Breast epithelium (tissue), 4 donors: ENCODE measurements at places on chromosomes 2 and 18. TPM values are rescaled to one million over a fixed set of nuclear protein-coding genes. Genes with fewer than 3 reads are reported as not detected.

Gene UGT1A3
- total RNA-seq = not detected

Gene FNDC4
- 12.4 TPM for total RNA-seq

Gene CFAP65
- not detected for total RNA-seq

Gene ASTL
- not detected for total RNA-seq

Gene FSIP2
- 1.6 TPM for total RNA-seq

Gene UPP2
- 0.16 TPM for total RNA-seq

Gene ENOSF1
- total RNA-seq = 96.0 TPM

Gene ATP6V1C2
- 0.66 TPM for total RNA-seq

Gene SPAG16
- 42.0 TPM for total RNA-seq

Gene STAM2
- 44.6 TPM for total RNA-seq

Gene ZAP70
- total RNA-seq = 4.9 TPM

Gene CNTNAP5
- total RNA-seq = 0.66 TPM

Gene MAP3K19
- total RNA-seq = not detected

Gene LCT
- not detected for total RNA-seq

Gene GPR35
- 4.7 TPM for total RNA-seq

Gene TUBB8B
- total RNA-seq = 0.66 TPM

Gene ARL4C
- 23.5 TPM for total RNA-seq

Gene POTEE
- not detected for total RNA-seq

Gene SPDYA
- total RNA-seq = 1.8 TPM

Gene SCYGR4
- not detected for total RNA-seq

Gene CIB4
- not detected for total RNA-seq

Gene ASB18
- not detected for total RNA-seq

Gene TRABD2A
- total RNA-seq = 5.6 TPM

Gene LINC00305
- not detected for total RNA-seq

Gene NCL
- total RNA-seq = 234 TPM

Gene SERPINB12
- not detected for total RNA-seq

Gene EHD3
- 10.1 TPM for total RNA-seq

Gene MAB21L4
- total RNA-seq = not detected

Gene RTP5
- not detected for total RNA-seq

Gene CYRIA
- total RNA-seq = 12.5 TPM
